ENCODE measurements at places on chromosomes 3 and 15. TPM values are rescaled to one million over a fixed set of nuclear protein-coding genes. Genes with fewer than 3 reads are reported as not detected.

SLC6A11 gene
- not detected for total RNA-seq

DNA sequence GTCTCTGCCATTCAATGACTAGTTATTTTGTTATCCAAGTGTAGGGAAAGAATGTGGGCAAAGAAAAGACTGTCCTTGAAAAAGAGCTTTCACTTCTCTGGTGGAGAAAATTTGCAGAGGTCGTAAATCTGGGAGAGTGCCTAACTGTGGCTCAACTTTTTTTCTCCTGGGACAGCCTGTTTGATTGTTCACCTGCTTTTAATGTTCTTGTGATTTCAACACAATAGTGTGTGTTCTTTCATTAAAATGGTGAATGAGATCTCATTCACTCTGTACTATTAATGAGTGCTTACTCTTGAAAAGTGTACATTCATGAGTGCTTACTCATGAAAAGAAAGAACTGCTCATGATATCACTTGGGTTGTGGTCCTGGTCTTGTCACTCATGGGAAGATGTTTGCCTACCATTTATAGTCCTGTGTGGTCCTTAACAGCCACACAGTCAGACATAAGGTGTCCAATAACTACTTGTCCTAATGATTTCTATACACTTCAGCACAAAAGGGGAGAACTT is 567.3 kb downstream of the GRM7 start:
- no peak for DNase-seq
- no peak overlapping the region for H3K27ac ChIP-seq
- H3K4me1 ChIP-seq, result no peaks in the 10 kb centered on the region
- no peak overlapping the region for H3K4me3 ChIP-seq
- H3K36me3 ChIP-seq, result peaks cover 2% of the 10 kb centered on the region

SCAMP5 gene
- total RNA-seq, result 0.38 TPM

DNA sequence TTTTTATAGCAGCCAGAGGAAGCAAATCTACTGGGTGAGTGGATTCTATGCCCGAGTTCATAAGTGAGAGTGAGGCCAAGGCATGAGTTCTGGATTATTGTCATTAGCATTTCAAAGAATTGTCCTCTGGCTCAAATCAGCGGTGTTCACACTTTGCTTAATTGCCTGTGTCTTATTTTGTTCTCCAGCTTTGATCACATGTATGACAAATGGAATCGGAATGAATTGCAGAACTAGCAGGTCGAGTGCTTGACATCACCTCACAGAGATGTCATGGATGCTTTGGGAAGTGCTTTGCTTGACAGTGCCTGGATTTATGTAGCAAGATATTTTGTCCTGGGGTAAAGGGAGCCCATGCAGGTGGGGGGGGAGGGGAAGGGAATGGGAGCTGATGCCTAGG is 68.0 kb downstream of the SH3GL3 start:
- H3K4me3 ChIP-seq, result no peak overlapping the region
- H3K27me3 ChIP-seq, result peaks cover 11% of the 10 kb centered on the region

GRCh38 chr3:123884203-123884831 is at the start of gene MYLK:
MYLK (minus strand) TSS chr3:123884332; CDS start chr3:123793841, 90,491 bp downstream.
- H3K27ac ChIP-seq, result no peak within 1 kb of the TSS
- no peaks in the 10 kb centered on the region for H3K36me3 ChIP-seq
- DNase-seq, result peak; percentile 53
- H3K4me3 ChIP-seq, result peak within 1 kb of the TSS; percentile 67
